ENCODE measurements at places on chromosomes 6 and 20.
A peak's percentile ranks its signal among the peaks of the same experiment; 100 is the strongest.

DNA sequence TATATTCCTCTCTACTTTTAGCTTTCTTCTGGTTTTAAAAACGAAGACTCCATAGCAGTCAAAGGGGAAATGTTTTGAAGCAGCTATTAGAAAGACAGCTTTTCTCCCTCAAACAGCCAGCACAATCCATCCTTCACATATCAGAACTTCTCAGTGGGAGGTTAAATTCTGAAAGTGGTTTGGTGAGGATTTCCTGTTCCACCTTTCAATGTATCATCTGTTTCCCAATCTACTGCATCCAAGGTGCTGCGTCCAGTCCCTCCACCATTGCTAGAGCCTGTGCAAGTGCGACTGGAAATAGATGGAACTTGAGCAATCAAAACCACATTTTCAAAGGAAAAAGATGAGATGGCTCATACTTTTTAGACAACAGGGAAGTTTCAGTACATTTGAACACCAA lies 508.3 kb upstream of the ARID1B start:
- DNase-seq: no peak

- DNase-seq: peak; percentile 33
These were observed 128.8 kb downstream of the SOBP start for GRCh38 chr6:107618672-107619071.

DNA sequence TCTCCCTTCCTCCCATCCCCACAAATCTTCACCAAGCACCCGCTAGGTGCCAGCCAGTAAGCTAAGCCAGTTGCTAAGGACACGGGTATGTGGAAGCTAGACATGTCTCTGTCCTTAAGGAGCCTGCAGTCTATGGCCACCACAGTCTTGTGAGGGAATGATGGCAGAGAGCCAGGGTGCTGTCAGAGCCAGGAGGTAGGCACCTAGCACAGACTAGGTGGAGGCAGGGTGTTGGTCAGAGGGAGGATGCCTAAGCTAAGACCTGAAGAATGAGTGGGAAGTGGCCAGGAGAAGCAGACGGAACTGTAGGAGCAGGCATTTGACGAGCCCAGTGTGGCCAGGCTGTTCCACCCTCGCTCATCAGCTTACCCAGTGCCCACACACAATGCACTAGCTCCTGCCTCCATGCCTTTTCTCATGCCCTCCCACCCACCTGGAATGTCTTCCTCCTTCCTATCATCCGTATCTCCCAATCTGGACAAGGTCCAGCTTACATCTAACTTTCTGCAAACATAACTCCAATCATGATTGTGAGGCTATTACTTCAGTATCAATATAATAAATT lies 125.6 kb downstream of the FOXC1 start:
- no peak for DNase-seq

DNA sequence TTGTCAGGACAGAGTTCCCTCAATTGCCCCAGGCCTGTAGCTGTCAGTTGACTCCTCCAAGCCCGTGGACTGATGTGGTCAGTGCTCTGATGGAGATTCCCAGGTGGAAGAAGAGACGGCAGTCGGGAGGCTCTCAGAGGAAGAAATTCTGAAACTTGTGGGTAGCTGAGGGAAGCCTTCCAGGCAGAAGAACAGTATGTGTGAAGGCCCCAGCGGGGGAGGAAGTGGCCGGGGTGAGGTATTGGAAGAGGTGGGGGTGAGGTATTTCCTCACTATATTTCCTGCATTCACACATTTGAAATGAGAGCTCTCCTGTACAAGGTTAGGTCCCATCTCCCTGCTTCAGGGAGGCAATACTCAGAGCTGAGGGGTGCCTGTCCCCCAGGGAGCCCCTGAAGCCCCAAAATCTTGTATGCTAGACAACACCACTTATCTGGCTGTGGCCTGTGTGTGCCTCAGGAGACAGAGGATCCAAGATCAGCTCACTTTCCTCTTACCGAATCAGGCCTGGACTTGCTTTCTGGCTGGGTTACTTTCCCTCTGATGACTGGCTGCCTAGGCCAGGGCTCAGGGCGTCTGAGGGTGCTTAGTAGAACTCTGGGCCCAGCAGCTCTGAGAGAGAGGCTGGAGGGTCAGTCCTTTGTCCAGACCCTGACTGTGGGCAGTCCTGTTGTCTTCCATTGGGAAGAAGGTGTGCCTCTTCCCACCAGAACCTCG lies 49.3 kb upstream of the MYL9 start:
- no peak for DNase-seq

DNA sequence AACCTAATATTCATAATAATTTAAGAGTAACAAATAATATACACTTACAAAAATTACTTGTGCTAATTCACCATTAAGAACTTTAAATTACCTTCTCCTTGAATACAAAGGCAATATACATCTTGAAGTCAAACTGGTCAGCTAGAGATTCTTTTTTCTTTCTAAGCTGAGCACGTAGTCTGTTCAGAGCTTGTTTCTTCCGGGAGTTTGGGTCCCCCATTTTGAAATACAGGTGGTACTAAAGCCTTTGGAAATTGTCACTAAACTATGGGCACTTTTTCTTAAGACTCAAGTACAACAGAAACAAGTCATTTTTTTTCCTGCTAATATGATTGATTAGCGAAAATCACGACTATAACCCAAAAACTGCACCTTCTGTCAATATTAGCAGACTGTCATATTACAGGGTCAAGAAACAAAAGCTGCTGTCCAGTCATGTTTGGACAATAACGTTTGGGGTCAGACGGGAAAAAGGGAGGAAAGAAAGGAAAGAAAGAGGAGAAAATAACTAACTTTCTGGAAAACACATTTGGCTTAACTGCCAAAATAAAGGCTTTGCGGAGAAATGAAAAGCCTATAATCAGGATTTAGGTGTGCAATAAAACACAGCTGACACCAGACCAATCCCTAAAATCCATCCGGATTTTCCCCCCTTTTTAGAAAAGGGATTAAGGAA lies 367 bp downstream of the C6orf62 start:
- DNase-seq: no peak

All from NAMALWA (cell line).